ENCODE measurements at places on chromosomes 6 and 20.
A peak's percentile ranks its signal among the peaks of the same experiment; 100 is the strongest.

GRCh38 chr20:40702504-40702903, 13.5 kb upstream of the MAFB start:
- no peak for DNase-seq

- no peak for DNase-seq
Measured at GRCh38 chr6:101926149-101926925, 532.8 kb downstream of the GRIK2 start.

DNA sequence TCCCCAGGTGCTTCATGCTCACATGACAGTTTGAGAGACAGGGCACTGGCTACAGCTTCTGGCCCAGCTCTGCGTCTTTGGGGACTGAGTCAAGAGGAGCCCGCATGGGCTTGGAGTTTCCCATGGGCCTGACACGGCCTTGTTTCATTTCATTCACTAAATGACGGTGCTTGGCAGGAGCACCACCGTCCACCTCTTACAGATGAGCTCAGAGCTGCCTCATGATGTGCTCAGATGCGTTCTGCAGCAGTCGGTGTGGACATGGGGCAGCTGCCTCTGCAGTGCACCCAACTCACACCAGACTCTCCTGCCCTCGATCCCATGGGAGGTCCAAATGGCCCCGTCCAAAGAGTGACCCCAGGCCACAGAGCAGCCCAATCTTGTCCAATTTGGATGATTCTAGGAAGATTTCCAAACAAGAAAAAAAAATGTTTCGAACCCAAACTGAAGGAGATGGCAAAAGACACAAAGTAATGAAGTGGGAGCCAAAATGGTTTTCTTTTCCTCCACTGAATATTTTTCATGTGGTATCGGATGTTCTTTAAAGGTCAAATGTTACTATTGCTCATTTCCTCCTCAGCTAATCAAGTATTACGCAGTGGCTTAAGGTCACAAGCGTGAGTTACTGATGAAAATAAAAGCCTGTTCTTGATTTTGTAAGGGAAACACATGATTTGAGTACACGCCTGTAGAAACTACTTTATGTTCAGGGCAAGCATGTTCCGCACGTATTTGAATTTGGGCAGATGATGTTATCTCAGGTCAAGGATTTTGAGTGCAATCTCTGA, 524.2 kb downstream of the CDH26 start:
- DNase-seq, result no peak

GRCh38 chr6:13273202-13273930, 55.0 kb downstream of the TBC1D7 start:
- DNase-seq, result no peak

- peak; percentile 75 for DNase-seq
Measured at GRCh38 chr6:132669690-132670291, 10.8 kb upstream of the TAAR1 start.

DNA sequence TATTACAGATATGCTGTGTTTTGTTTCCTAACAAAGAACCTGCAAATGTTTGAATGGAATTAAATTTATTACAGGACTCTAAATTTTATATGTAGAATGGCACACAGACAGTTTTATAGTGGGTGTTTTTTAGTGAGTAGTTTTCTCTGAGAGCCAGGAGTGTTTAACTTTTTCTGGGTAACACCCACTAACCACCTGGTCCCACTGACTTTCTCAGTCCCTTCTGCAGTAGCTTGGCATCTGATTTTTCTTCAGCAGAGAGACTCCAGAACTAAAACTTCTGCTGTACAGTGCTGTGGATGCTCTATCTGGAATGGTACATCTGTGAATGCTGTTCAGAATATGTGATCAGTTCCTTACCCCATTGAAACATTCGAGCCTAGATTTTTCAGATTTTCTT, 6.3 kb downstream of the YWHAB start:
- DNase-seq, result no peak

DNA sequence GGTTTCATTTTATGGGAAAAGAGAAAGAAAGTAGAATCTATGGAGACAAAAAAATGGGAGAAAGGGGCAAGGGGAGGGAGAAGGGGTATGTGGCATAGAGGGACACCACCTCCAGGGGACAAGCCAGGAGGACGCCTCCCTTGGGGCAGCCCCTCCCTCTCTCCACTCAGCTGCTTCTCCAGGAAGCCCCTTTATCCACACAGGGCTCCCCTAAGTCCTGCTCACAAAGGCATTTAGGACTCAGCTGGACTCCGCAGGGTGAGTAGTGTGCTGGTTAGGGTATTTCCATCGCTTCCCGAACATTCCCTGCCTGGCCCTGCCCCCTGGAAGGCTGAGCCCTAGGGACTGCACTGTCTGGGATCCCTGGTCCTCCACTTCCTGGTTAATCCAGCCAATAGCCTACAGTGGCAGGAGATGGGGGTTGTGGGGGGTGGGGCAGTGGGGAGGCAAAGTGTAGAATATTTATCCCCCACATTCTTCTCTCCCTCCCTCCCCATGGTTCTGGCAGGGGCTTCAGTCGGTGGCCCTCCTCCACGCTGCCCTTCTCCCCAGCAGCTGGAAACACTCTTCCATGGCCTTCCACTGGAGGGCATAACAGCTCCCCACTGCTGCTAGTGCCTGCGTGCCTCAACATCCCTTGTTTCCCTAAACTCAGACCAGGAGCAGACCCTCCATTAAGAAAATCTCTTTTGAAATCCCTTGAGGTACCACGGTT, 84.8 kb downstream of the SNX5 start:
- no peak for DNase-seq

GRCh38 chr6:43383021-43383667, 13.7 kb upstream of the ZNF318 start:
- DNase-seq, result peak; percentile 68

- no peak for DNase-seq
Measured at GRCh38 chr20:4836935-4837334, 115.2 kb downstream of the PRND start.

DNA sequence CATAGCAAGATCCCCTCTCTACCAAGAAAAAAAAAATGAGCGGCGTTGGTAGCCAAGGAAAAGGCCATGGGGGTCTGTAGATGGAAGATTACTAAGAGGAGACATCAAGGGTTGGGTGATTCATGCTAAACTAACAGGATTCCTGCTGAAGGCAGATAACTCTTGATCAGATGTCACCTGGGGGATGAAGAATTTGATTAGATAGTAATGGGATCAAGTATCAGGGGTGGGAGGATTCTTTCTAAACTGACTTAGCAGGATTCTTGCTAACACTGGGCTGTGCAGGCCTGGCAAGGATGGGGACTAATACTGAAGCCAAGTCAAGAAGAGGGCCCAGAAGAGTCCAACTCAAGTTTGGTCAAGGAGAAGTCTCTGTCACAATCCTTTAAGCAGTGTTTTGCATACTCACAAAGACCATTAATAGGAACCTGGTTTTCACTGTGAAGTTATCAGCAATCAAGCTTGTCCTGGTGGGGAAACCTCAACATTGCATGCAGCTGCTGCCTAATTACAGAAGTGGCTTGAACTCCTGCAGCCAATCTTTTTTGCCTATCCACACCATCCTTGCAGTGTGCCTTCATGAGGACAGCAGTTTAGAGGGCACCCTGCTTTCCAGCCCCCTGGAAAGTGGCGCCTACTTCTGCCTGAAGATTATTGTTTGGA, 61.3 kb downstream of the ANKRD6 start:
- DNase-seq, result no peak

GRCh38 chr6:153976921-153977693, 61.9 kb upstream of the OPRM1 start:
- DNase-seq, result no peak

- DNase-seq, result peak; percentile 86
Measured at GRCh38 chr20:36235892-36236785, at the start of gene AAR2. Gene AAR2, plus strand, starts transcription at chr20:36236478. Its CDS starts 3,391 bp downstream, at chr20:36239869.

- no peak for DNase-seq
Measured at GRCh38 chr6:135301304-135301703, 120.2 kb downstream of the MYB start.

GRCh38 chr6:47168180-47168579, 126.0 kb upstream of the ADGRF1 start:
- DNase-seq, result no peak

- DNase-seq, result no peak
Measured at GRCh38 chr6:163337958-163338357, 76.6 kb upstream of the QKI start.

GRCh38 chr6:149890629-149891045, 7.3 kb downstream of the RAET1E start:
- DNase-seq, result no peak

DNA sequence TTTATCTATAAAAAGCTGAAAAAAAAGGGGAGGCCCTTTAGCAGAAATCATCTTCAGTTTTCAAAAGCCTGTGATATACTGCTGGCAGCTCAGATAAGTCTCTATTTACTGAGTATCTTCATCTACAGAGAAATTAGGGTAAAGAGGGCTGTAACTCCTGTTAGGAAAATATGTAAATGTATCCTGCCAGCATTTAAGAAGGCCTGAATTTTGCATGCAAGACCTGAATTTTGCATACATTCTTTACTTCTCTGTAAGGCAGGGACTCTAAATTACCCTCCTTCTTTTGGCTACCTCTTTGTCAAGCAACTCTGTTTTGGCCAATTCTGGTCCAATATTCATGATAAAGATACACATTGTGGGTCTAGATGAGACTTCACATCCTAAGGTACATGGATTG, 150.6 kb upstream of the SPACA1 start:
- DNase-seq, result no peak

- DNase-seq, result peak; percentile 56
Measured at GRCh38 chr6:5085648-5086293, 630 bp downstream of the PPP1R3G start.

DNA sequence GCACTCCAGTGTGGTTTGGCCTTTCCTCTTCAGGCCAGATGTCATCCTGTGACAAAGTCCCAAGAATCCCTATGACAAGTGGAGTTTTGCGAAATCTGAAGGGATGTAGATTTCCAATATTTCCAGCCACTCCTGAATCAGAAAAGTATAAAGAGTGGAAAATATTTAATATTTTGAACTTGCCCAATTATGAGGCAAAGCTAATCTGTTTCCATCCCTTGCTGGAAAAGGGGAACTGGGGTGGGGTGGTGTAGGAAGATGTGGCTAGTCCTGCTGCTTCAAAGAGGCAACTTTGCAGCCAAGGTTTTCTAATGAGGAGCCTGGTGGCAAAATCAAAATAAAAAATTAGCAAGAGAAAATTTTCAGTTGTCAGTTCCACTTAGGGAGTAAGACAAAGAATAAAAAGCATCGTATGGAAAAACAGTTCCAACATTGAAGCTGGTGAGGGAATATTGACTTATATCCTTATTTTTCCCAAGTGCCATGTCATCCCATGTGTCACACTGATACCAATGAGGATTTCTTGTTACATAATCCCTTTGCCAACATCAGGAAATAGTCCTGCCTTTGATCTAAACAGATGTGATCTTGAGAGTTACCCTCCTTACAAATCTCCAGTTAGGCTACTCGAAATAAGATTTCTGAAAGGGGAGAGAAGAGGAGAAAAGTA, 480.0 kb upstream of the JARID2 start:
- no peak for DNase-seq

- DNase-seq, result no peak
Measured at GRCh38 chr6:1618311-1619097, 8.8 kb downstream of the FOXC1 start.

GRCh38 chr20:47300071-47300470, 56.4 kb downstream of the ZMYND8 start:
- DNase-seq, result no peak

DNA sequence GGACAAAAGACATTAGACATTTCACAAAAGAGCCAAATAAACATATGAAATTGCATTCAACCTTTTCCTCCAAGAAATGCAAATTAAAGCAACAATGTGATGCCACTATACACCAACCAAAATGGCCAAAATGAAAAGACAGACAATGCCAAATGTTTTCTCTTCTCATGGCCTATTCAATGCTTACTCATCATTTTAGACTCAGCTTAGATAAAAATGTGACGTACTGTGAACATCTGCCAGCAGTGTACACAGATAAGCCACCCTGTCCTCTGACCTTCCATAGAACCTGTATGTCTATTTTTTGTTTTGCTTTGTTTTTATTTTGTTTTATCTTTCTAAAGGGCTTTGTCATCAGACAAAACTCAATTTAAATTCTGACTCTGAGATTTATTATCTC, 385.2 kb downstream of the FRK start:
- DNase-seq, result no peak

- no peak for DNase-seq
Measured at GRCh38 chr6:2412731-2413130, 167.3 kb upstream of the GMDS start.

- DNase-seq, result no peak
Measured at GRCh38 chr6:166672146-166672545, 45.1 kb upstream of the RPS6KA2 start.

DNA sequence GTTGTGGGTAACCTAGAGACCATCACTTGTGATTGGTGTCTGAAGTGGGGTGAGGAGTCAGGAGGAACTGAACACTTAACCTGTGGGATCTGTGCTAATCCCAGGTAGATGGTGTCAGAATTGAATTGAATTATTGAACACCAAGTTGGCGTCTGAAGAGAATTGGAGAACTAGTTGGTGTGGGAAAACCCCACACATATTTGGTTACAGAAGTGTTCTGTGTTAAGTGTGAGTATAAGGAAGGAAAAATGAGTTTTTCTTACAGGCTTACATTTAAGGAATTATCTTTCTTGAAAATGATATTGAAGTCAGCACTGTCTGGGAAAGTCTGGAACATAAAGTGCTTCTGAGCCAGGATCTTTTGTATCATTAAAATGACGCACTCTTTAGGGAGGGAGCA, 182.9 kb upstream of the ECI2 start:
- no peak for DNase-seq

- DNase-seq, result peak; percentile 97
Measured at GRCh38 chr6:75493400-75494064, at the start of gene FILIP1. Gene FILIP1, minus strand, starts transcription at chr6:75493800. Its CDS starts 78,828 bp downstream, at chr6:75414972.

GRCh38 chr20:58308680-58309527, 611 bp upstream of the RAB22A start:
- DNase-seq, result peak; percentile 72

GRCh38 chr20:60540591-60540990, 582.4 kb downstream of the CDH26 start:
- no peak for DNase-seq

GRCh38 chr20:2151858-2152281, 50.2 kb downstream of the STK35 start:
- DNase-seq, result peak; percentile 9

DNA sequence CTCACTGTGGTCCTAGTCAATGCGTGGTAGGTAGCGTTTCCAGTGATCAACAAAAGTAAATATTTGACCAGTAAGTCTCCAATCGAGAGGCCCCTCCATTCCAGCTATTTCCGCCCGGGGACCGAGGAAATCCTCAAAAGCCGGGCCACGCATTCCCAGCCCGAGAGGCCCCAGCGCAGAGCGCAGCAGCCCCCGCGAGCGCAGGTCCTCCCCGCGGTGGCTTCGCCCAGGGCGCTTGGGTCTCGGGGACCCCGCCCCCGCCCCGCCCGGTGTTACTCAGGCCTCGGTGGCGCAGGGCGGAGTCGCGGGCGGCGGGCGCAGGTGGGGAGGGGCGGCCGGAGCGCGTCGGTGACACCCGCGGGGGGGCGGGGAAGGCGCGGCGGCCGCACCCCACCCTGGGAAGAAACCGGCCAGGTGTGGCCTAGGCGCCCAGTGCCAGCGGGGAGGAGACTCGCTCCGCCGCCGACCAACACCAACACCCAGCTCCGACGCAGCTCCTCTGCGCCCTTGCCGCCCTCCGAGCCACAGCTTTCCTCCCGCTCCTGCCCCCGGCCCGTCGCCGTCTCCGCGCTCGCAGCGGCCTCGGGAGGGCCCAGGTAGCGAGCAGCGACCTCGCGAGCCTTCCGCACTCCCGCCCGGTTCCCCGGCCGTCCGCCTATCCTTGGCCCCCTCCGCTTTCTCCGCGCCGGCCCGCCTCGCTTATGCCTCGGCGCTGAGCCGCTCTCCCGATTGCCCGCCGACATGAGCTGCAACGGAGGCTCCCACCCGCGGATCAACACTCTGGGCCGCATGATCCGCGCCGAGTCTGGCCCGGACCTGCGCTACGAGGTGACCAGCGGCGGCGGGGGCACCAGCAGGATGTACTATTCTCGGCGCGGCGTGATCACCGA, at the start of gene DSP:
DSP (plus strand) TSS at position 497 of the 890 bp plus-strand sequence; CDS start at position 742, 245 bp downstream.
- DNase-seq, result peak; percentile 91

All from cardiac muscle cell (in vitro differentiated cells and primary cell).